Activated CD8-positive, alpha-beta T cell treated with anti-CD3 and anti-CD28 coated beads, Interleukin-2, amount 10 ng/mL, durations not matched to agents 7 days and 5 days (primary cell): ENCODE measurements at places on chromosomes 4 and X. TPM values are rescaled to one million over a fixed set of nuclear protein-coding genes. Genes with fewer than 3 reads are reported as not detected.

The MTCP1 gene
- 21.4 TPM for total RNA-seq

The APBB2 gene
- 0.53 TPM for total RNA-seq

DNA sequence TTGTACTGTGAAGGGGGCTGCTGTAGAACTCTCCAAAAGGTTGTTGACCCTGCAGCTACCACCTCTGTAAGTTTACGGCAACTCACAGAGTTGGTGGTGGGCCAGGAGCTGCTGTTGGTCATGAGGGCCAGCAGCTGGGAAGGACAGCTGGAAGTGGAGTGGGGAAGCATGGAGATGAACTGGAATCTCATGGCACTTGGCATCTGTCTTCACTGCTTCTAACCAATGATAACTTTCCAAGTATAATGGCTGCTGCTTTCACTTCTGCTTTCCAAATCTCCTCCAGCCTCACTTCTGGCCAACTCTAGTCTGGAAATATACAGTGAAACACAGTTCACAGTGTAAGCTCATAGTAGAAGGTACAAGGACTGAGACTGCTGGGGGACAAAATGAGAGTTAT lies 126.5 kb upstream of the INTU start:
- no peaks in the 10 kb centered on the region for H3K4me1 ChIP-seq
- no peak overlapping the region for H3K27ac ChIP-seq
- H3K36me3 ChIP-seq = no peaks in the 10 kb centered on the region
- H3K4me3 ChIP-seq = no peak overlapping the region
- no peak for DNase-seq

The ATP2B3 gene
- total RNA-seq = not detected

DNA sequence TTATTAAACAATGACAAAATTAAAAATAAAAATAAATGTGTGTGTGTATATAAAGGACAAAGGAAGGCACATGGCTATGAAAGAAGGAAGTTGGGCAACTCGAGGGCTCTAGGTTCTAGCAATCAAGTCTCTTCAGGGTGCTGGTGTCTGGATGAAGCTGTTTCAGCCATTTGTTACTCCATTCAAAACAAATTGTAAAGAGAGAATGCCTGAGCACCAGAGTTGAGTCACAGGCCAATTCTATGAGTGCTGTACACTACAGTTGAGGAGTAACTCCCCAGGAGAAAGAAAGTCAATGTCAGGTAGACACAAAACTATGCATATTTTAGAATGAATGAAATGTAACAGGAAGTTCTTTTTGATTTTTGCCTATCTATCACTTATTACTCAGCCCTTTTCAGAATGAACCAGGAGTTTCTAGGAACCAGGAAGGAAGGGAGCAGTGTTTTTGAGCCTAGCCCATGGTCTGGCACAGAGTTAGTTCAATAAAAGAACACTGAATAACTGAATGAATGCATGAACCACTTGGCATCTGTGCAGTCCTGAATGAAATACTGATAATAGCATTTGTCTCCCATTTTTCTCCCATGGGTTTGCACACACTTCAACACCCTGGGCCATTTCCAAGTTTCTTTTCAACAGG lies 151.7 kb upstream of the CPEB2 start:
- no peak overlapping the region for H3K4me3 ChIP-seq
- no peaks in the 10 kb centered on the region for H3K36me3 ChIP-seq
- no peak for DNase-seq
- H3K27ac ChIP-seq = no peak overlapping the region

The DKK2 gene
- total RNA-seq = not detected

The TKTL2 gene
- not detected for total RNA-seq

The RBM46 gene
- total RNA-seq = not detected

- no peaks in the 10 kb centered on the region for H3K36me3 ChIP-seq
- DNase-seq = no peak
These were observed 135.1 kb downstream of the MID1 start for GRCh38 chrX:10485326-10485725.

GRCh38 chr4:10460313-10461047 lies 3.3 kb upstream of the ZNF518B start:
- H3K4me3 ChIP-seq = peak overlapping the region; percentile 40
- H3K27me3 ChIP-seq = peaks cover 38% of the 10 kb centered on the region
- no peak for DNase-seq
- no peak overlapping the region for H3K27ac ChIP-seq
- peaks cover 41% of the 10 kb centered on the region for H3K4me1 ChIP-seq

The TMEM156 gene
- 12.4 TPM for total RNA-seq

DNA sequence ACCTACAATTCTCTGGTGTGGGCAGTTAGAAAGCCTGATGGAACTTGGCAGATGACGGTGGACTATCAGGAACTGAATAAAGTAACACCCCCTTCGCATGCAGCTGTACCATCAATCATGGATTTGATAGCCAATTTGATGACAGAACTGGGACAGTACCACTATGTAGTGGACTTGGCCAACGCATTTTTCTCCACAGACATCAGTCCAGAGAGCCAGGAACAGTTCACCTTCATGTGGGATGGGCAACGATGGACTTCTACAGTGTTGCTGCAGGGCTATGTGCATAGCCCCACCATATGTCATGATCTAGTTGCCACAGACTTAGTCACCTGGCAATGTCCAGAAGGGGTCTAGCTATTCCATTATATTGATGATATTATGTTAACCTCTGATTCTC lies 54.5 kb upstream of the CCDC149 start:
- no peaks in the 10 kb centered on the region for H3K27me3 ChIP-seq
- H3K4me1 ChIP-seq = no peaks in the 10 kb centered on the region
- H3K4me3 ChIP-seq = no peak overlapping the region
- H3K36me3 ChIP-seq = no peaks in the 10 kb centered on the region
- H3K27ac ChIP-seq = no peak overlapping the region
- DNase-seq = no peak

DNA sequence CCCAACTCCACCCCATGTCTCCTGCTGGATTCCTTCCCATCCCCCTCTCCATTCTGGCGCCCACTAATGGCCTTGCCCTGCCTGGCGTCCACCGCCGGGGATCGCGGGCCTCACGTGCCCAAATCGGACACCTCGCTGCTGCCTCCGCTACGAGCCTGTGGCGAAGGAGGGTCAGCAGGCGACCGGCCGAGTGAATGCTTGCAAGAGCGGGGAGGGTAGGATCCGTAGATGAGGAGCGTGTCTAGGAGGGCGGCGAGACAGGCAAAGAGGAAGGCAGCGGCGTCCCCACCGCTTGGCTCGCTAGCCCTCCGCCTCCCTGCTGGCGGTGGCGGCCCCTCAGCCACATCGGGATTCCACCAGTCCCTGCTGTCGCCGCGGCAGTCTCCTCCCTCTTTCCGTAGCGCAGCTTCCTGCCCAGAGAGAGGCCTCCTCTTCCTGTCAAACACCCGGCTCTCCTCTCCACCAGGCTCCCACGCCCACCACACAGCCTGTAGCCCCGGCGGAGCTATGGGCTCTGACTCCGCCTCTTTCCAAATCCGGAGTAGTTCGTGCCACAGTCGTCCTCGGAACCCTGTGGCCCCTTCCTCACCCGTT lies at the start of gene SPIN2B:
Gene SPIN2B, minus strand, starts transcription at position 387 of the 594 bp plus-strand sequence.
- peaks cover 9% of the 10 kb centered on the region for H3K4me1 ChIP-seq
- peak; percentile 88 for DNase-seq
- peak within 1 kb of the TSS; percentile 86 for H3K4me3 ChIP-seq
- peak within 1 kb of the TSS; percentile 89 for H3K27ac ChIP-seq

- H3K36me3 ChIP-seq = no peaks in the 10 kb centered on the region
- no peaks in the 10 kb centered on the region for H3K27me3 ChIP-seq
- no peak overlapping the region for H3K27ac ChIP-seq
- no peaks in the 10 kb centered on the region for H3K4me1 ChIP-seq
- H3K4me3 ChIP-seq = no peak overlapping the region
- no peak for DNase-seq
These were observed 68.5 kb downstream of the BMPR1B start for GRCh38 chr4:94826206-94826605.

The MGST2 gene
- 12.8 TPM for total RNA-seq

GRCh38 chrX:109310031-109310430 lies 171.9 kb downstream of the GUCY2F start:
- no peak overlapping the region for H3K27ac ChIP-seq
- H3K27me3 ChIP-seq = no peaks in the 10 kb centered on the region
- DNase-seq = no peak
- H3K4me3 ChIP-seq = no peak overlapping the region
- no peaks in the 10 kb centered on the region for H3K4me1 ChIP-seq

DNA sequence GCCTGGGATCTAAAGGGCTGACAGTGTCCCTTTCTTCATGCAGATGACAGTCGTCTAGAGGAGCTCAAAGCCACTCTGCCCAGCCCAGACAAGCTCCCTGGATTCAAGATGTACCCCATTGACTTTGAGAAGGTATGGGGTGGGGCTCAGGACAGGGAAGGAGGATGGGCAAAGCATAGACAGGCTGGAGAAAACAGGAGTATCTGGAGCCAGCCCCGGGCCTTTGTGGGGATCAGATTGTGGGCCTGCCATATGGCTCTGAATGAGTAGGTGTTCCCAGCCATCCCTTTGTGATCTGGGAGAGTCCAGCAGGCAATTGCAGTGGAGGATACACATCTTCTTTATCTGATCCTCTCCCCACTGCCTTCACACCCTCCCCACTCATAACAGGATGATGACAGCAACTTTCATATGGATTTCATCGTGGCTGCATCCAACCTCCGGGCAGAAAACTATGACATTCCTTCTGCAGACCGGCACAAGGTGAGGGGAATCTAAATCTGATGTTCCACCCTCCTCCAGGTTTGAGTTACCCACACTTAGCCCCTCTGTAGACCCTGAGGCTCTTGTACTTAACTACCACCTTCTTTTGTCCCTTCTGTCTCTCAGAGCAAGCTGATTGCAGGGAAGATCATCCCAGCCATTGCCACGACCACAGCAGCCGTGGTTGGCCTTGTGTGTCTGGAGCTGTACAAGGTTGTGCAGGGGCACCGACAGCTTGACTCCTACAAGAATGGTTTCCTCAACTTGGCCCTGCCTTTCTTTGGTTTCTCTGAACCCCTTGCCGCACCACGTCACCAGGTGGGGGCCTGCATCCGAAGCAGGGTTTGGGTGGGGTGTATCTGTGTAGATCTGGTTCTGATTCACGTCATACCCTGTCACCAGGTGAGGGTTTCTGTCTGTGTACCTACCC lies 5.8 kb upstream of the CDK16 start:
- peaks cover 54% of the 10 kb centered on the region for H3K36me3 ChIP-seq
- no peak for DNase-seq
- peaks cover 13% of the 10 kb centered on the region for H3K4me1 ChIP-seq
- H3K27ac ChIP-seq = no peak overlapping the region
